ENCODE measurements at places on chromosomes 6 and 20.

DNA sequence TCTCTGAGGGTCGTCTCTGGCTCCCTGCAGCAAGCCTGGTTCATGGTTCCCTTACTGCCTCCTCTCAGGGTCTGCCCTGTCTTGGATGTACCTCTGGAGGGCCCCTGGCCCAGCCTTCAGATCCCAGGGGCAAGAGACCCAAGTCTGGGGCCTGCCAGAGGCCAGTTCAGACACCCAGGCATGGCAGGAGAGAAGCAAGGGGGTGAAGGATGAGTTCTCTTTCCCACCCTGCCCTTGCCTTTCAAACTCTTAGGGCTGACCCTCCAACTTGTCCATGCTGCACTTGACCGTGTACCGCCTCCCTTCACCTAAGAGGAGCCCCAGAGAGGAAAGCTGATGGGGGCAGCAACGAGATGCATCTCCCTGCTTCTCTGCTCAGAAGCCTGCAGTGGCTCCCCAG, 4.2 kb downstream of the GDAP1L1 start:
- no peak for DNase-seq

DNA sequence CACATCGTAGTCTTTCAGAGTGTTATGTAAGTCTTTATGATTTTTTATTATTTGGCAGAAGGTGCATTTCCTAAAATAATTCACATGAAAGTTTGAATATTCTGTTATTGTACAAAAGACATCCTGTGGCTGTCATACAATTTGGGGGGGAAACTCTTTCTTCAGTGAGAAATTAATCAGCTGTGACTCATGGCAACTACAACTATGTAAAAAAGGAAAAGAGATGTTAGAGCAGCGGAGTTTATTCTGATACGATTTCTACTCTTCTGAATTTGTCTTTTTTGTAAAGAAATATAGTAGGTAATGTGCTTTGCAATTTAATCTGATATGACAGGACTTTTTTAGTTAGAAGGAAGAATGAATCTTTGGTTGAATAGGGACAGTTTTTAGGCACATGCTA, 14.2 kb downstream of the COL19A1 start:
- no peak for DNase-seq

DNA sequence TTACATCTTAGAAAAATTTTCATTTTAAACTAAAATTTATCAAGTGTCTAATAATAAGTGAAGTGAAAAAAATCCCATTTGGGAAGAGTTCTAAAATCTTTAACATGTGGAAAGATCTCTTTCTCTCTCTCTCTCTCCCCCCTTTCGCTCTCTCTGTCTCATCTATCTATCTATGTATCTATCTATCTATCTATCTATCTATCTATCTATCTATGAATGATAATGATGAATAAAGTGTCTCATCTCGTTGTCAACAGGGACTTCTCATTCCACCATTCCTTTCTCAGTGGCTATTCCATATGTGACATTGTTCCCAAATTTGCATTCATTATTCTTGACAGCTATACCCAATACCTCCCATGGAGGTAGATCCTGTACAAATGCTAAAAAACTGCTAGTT, 15.2 kb downstream of the CCDC170 start:
- DNase-seq, result no peak

- no peak for DNase-seq
Observed at GRCh38 chr20:45833883-45834796, 541 bp downstream of the SNX21 start.

DNA sequence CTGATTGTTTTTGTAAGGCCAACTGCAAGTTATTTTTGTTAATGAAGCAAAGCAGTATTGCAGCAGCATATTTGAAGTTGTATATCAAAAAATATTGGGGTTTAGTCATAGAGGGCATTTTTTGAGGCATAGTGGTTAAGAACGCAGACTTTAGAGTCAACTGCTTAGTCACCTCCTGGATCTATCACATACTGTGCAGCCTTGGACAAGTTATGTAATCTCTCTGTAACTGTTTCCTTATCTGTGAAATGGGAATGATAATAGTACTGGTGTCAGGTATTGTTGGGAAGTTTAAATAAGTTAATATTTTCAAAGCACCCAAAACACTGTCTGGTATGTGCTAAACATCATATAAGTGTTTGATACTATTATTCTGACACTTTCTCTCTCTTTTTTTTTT, 27.2 kb upstream of the EFHC1 start:
- no peak for DNase-seq

DNA sequence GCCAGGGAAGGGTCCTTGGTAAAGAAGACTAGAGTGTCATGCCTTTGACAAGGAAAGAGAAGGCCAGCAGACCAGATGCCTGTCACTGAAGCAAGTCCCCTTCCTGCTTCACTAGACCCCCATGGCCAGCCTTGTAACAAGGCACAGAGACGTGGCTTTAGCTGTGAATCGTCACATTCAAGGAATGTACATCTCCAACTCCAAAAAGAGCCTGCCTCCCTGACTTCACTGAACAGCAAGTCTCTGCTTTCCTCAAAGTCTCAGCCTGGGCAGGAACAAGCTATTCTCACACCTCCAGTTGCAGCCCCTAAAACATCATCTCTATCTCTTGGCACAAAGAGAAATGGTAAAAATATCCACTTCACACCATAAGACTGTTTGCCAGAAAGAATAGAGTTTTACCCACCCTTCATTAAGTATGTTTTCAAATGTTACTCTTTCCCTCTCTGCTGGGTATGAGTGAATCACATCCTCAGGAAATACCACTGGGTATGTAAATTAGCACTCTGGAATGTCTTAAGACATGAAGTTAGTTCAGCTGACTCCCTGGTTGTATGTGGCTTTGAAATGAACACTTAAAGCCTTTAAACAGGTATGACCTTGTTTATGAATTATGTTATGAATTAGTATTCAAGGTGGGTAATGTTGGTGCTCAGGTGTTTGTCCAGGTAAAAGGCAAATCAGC, 46.4 kb upstream of the NT5E start:
- DNase-seq, result no peak

GRCh38 chr6:109690737-109691621, at the start of the genes AK9 and FIG4:
Gene AK9, minus strand, starts transcription at chr6:109691202. Its CDS starts 15,457 bp downstream, at chr6:109675745.
Gene FIG4, plus strand, starts transcription at chr6:109691296. Its CDS starts 140 bp downstream, at chr6:109691436.
- DNase-seq, result peak; percentile 87

GRCh38 chr20:62584671-62585460, 57.4 kb upstream of the SLCO4A1 start:
- no peak for DNase-seq

GRCh38 chr6:112352607-112353006, 5.5 kb downstream of the RFPL4B start:
- DNase-seq, result no peak

GRCh38 chr6:154993026-154993425, 2.1 kb upstream of the TIAM2 start:
- no peak for DNase-seq

DNA sequence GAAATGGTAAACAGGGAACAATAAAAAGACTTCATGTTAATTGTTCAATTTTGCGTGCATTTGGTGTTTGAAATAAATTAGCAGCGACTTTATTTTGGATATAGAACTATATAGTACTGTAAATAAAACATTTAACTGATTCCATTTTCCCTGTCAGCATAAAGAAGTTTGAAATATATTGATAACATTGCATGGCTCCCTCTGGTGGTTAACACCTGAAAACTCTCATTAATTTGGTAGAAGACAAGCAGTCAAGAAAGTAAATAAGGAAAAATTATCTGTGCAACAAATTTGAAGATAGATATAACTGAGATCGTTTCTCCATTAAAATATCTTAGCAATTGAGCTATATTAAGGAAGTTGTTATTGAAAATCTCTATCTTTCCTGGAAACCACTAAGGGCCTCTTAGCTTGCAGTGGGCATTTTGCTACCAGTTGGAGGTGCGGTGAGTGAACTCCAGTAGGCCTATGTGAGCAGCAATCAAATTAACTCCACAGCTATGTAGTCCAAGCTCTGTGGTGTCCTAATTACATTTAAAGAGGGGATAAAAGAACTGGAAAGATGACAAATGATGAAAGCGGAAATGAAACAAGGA, 435.7 kb upstream of the FKBP1C start:
- no peak for DNase-seq

GRCh38 chr6:403659-404655, 12.4 kb downstream of the IRF4 start:
- DNase-seq, result no peak

- DNase-seq, result no peak
Observed at GRCh38 chr20:50220894-50221365, 30.3 kb downstream of the CEBPB start.

- no peak for DNase-seq
Observed at GRCh38 chr6:3005874-3006273, 6.2 kb downstream of the NQO2 start.

- DNase-seq, result no peak
Observed at GRCh38 chr6:72267470-72267869, 354.4 kb upstream of the KCNQ5 start.

DNA sequence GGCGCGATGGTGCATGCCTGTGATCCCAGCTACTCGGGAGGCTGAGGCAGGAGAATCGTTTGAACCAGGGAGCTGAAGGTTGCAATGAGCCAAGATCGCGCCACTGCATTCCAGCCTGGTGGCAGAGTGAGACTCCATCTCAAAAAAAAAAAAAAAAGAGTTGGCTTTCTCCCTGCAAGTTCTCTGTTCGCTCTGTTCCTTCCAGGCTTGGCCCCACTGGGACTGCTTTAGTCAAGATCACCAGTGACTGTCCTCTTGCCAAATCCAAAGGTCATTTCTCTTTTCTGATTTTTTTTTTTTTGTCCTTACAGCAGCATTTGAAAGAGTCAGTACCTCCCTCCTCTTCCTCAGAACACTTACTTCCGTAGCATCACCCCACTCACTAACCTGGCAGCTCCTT, 10.8 kb upstream of the GNRH2 start:
- no peak for DNase-seq

GRCh38 chr20:13778827-13779226, 5.9 kb downstream of the ESF1 start:
- no peak for DNase-seq

GRCh38 chr6:149985481-149985937, 21.8 kb downstream of the ULBP1 start:
- no peak for DNase-seq

- no peak for DNase-seq
Observed at GRCh38 chr20:54112221-54112884, 42.0 kb upstream of the BCAS1 start.

DNA sequence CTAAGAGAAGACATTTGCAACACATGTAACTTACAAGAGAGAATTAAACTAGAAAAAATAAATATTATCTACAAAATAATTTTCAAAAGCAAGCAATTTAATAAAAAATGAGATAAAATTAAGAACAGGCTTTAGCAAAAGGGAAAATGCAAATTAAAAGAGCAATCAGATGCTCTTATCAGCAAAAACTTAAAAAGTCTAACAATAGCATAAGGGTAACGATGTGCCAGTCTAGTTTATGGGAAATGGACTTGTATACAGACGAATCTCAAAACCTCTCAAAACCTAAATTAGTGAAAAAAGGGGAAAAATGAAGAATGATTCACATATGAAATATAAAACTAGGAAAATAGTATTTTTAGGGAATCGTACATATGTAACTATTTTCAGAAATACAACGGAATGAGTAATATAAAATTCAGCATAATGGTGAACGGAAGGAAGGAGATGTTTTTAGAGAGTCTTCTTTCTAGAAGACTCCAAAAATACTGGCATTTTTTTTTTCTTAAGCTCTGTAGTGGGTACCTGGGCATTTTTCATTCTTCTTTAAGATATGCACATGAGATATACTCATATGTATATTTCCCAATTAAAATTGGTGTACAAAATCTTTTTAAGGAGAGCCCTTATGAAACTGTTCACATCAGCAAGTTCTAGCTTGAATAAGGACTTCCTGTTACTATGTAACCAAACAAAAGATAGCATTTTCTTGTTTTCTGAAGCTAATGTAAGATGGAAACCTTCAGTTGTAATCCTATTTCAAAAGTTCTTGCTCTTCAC, 927 bp upstream of the MANEA start:
- DNase-seq, result no peak

- DNase-seq, result no peak
Observed at GRCh38 chr6:119890470-119890869, 540.9 kb upstream of the MAN1A1 start.

DNA sequence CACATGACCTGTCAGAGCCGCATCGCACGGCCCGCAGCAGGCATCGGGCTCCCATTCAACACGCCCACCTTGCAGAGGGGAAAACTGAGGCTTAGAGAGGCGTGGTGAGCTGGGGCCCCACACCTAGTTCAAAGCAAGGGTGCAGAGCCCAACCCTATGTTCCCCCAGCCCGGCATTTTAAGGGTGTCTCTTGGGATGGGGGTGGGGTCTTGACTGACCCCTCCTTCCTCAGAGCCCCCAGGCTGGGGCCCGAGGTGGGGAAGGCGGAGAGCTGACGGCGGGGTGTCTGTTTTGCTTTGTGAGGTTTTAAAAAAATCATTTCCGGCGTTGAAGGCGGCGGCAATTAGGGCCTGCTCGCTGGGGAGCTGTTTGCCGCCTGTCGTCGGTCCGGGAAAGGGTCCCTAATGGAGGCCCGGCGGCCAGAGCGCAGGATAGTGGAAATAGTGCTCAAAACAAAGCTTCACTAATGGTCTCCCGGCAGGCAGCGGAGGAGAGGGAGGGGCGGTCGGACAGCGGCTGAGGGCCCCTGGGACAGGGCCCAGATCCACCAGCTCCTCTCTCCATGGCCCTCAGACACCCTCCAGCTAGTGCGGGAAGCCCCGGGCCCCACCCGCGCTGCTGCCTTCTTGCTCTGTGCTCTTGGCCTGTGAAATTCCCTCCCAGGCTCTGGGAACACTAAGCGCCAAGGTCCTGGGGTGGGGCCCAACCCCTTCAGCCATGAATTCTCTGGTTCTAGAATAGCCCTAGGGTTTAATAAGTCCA, 11.9 kb downstream of the VSTM2L start:
- DNase-seq, result no peak
